Neural crest cell (in vitro differentiated cells): ENCODE measurements at places on chromosomes 3 and 15. TPM values are rescaled to one million over a fixed set of nuclear protein-coding genes. Genes with fewer than 3 reads are reported as not detected.

GRCh38 chr3:4520033-4520816, 27.1 kb downstream of the ITPR1 start:
- no peaks in the 10 kb centered on the region for H3K36me3 ChIP-seq
- no peak overlapping the region for H3K4me3 ChIP-seq
- peaks cover 8% of the 10 kb centered on the region for H3K4me1 ChIP-seq
- no peak for DNase-seq
- no peaks in the 10 kb centered on the region for H3K27me3 ChIP-seq

GRCh38 chr3:155026999-155027591, 53.0 kb upstream of the MME start:
- no peak overlapping the region for H3K4me3 ChIP-seq
- no peaks in the 10 kb centered on the region for H3K36me3 ChIP-seq
- H3K27me3 ChIP-seq = no peaks in the 10 kb centered on the region
- peaks cover 1% of the 10 kb centered on the region for H3K4me1 ChIP-seq

DNA sequence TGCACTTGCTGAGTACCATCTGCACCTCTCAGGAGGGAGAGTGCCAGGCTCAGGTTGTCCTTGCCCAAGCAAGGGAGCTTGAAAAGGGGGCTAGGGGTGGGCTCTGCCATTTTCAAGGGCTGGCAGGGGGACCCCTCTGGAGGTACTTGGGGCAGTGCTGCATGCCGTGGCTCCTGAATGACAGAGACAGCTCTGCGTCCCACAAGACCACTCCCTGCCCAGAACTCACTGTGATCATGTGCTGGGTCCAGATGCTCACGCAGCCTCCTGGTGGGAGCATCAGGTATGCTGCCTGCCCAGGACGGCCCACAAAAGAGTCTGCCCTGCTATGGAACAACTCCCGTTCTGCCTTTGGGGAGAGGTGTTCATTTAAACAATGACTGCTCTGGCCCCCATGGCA, 165.2 kb downstream of the GOLGA6L4 start:
- DNase-seq = no peak
- H3K27me3 ChIP-seq = no peaks in the 10 kb centered on the region
- no peaks in the 10 kb centered on the region for H3K4me1 ChIP-seq
- H3K27ac ChIP-seq = peak overlapping the region; percentile 27

DNA sequence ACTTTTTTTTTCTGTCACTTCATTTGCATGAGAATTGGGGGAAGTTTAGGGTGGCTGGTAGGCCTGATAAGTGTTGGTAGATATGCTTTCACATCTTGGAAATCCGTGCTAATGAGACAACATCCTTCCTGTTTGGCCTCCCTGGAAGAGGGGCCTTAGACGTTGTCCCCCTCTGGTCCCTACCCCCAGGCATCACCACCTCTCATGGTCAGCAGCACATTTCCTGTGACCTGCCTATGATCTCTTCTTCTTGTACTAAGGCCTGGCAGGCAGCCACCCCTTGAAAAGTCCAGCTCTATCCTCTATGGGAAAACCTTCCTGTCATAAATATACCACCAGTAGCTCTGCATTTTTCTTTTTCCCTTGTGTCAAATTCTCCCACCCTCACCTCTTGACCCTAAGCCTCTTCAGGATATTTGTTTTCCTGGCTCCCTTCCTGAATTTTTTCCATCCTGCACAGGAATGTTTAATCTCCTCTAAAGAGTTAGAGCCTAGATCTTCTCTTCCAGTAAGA, 107.8 kb downstream of the SNRK start:
- no peak overlapping the region for H3K27ac ChIP-seq
- no peak for DNase-seq
- H3K27me3 ChIP-seq = no peaks in the 10 kb centered on the region
- H3K36me3 ChIP-seq = peaks cover 2% of the 10 kb centered on the region
- H3K4me3 ChIP-seq = no peak overlapping the region

GRCh38 chr3:57118254-57118653, 46.9 kb downstream of the IL17RD start:
- peaks cover 9% of the 10 kb centered on the region for H3K36me3 ChIP-seq
- H3K27me3 ChIP-seq = no peaks in the 10 kb centered on the region
- H3K4me3 ChIP-seq = no peak overlapping the region
- H3K4me1 ChIP-seq = peaks cover 6% of the 10 kb centered on the region

DNA sequence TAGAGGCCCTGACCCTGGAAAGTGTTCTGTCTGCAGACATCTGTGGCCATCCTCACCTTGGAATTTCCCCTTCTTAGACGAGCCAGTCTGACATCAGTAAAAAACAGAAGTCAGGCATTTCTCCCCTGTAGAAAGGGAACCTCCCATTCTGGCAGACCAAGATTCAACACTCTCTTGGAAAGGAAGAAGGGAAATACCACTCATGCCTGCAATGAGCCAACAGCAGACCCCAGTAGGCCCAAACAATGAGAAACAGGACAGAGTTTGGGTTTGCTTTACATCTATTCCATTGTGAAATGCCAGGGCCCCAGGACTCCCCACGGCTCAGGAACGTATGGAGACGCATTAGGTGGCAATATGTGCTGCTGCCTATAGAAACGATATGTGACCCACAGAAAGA, 264.0 kb upstream of the NSMCE3 start:
- DNase-seq = no peak
- H3K36me3 ChIP-seq = no peaks in the 10 kb centered on the region
- H3K27ac ChIP-seq = no peak overlapping the region
- peaks cover 13% of the 10 kb centered on the region for H3K4me1 ChIP-seq

The RARB gene
- 0.98 and 1.9 TPM in 2 replicates for total RNA-seq

DNA sequence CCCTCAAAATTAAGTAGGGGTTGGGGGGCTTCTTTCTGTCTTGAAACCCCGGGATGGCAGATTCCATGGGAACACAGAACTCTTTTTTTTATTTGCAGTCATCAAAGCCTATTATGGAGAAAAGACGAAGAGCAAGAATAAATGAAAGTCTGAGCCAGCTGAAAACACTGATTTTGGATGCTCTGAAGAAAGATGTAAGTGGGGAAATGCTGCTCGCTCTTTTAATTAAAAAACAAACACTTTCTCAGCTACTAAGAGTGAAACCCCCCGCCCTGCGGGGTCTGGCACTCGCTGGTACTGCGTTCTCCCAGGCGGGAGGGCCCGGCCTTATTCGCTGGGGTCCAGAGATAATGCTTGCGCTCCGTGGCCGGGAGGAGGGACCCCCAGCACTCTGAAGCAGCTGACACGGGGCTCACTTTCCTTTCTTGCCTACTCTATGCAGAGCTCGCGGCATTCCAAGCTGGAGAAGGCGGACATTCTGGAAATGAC, 615 bp downstream of the HES1 start:
- peak overlapping the region; percentile 98 for H3K4me3 ChIP-seq
- peaks cover 68% of the 10 kb centered on the region for H3K4me1 ChIP-seq
- H3K27ac ChIP-seq = peak overlapping the region; percentile 90
- peaks cover 48% of the 10 kb centered on the region for H3K27me3 ChIP-seq

The LRTM1 gene
- total RNA-seq = 0.23 TPM in 1 of 2 replicates, not detected in the other

The HTR3E gene
- total RNA-seq = not detected in 2 replicates

- peaks cover 59% of the 10 kb centered on the region for H3K27me3 ChIP-seq
- H3K36me3 ChIP-seq = no peaks in the 10 kb centered on the region
- H3K4me1 ChIP-seq = peaks cover 10% of the 10 kb centered on the region
- DNase-seq = peak; percentile 66
- no peak overlapping the region for H3K27ac ChIP-seq
Measured at GRCh38 chr15:76147906-76148570, 88.3 kb downstream of the TMEM266 start.

The NOX5 gene
- total RNA-seq = not detected in 2 replicates

GRCh38 chr15:66080717-66081398, 172.7 kb downstream of the MEGF11 start:
- H3K4me1 ChIP-seq = peaks cover 4% of the 10 kb centered on the region
- no peaks in the 10 kb centered on the region for H3K36me3 ChIP-seq
- no peak overlapping the region for H3K4me3 ChIP-seq
- H3K27ac ChIP-seq = no peak overlapping the region
- DNase-seq = no peak

The TTLL13 gene
- 0.19 TPM in 1 of 2 replicates, not detected in the other for total RNA-seq

GRCh38 chr15:66505430-66505811, 295 bp downstream of the ZWILCH start:
- H3K4me3 ChIP-seq = peak overlapping the region; percentile 98
- H3K36me3 ChIP-seq = peaks cover 22% of the 10 kb centered on the region
- H3K27ac ChIP-seq = peak overlapping the region; percentile 100
- no peaks in the 10 kb centered on the region for H3K27me3 ChIP-seq
- no peak for DNase-seq
- H3K4me1 ChIP-seq = peaks cover 42% of the 10 kb centered on the region

The TAGLN3 gene
- 62.6 and 70.2 TPM in 2 replicates for total RNA-seq

GRCh38 chr15:89172921-89173320, 48.5 kb downstream of the RLBP1 start:
- H3K36me3 ChIP-seq = peaks cover 5% of the 10 kb centered on the region
- no peak overlapping the region for H3K27ac ChIP-seq
- H3K4me3 ChIP-seq = no peak overlapping the region
- no peak for DNase-seq
- H3K27me3 ChIP-seq = no peaks in the 10 kb centered on the region

The P2RY13 gene
- total RNA-seq = not detected in 2 replicates

- no peak overlapping the region for H3K27ac ChIP-seq
- no peaks in the 10 kb centered on the region for H3K4me1 ChIP-seq
- no peaks in the 10 kb centered on the region for H3K36me3 ChIP-seq
- DNase-seq = no peak
Measured at GRCh38 chr3:165440380-165440779, 244.2 kb upstream of the SLITRK3 start.

- H3K27me3 ChIP-seq = peaks cover 15% of the 10 kb centered on the region
- peak; percentile 31 for DNase-seq
- H3K36me3 ChIP-seq = no peaks in the 10 kb centered on the region
- H3K4me3 ChIP-seq = peak overlapping the region; percentile 96
Measured at GRCh38 chr3:187743195-187744141, 1.8 kb downstream of the BCL6 start.

- no peak overlapping the region for H3K27ac ChIP-seq
- H3K4me1 ChIP-seq = peaks cover 10% of the 10 kb centered on the region
- no peaks in the 10 kb centered on the region for H3K27me3 ChIP-seq
- H3K36me3 ChIP-seq = no peaks in the 10 kb centered on the region
- no peak overlapping the region for H3K4me3 ChIP-seq
Measured at GRCh38 chr3:51330046-51330445, 55.0 kb upstream of the MANF start.

- DNase-seq = no peak
- H3K4me1 ChIP-seq = peaks cover 67% of the 10 kb centered on the region
- H3K4me3 ChIP-seq = peak overlapping the region; percentile 72
- peak overlapping the region; percentile 46 for H3K27ac ChIP-seq
- H3K36me3 ChIP-seq = peaks cover 2% of the 10 kb centered on the region
- H3K27me3 ChIP-seq = peaks cover 8% of the 10 kb centered on the region
Measured at GRCh38 chr3:194167480-194168282, 31.7 kb downstream of the HES1 start.

The GOLGA8H gene
- total RNA-seq = 2.1 and 2.4 TPM in 2 replicates

- no peaks in the 10 kb centered on the region for H3K36me3 ChIP-seq
- DNase-seq = no peak
- H3K4me1 ChIP-seq = peaks cover 11% of the 10 kb centered on the region
- no peak overlapping the region for H3K27ac ChIP-seq
- H3K4me3 ChIP-seq = no peak overlapping the region
Measured at GRCh38 chr15:67735896-67736295, 89.4 kb upstream of the SKOR1 start.
